ENCODE measurements at places on chromosomes 3 and 15. TPM values are rescaled to one million over a fixed set of nuclear protein-coding genes. Genes with fewer than 3 reads are reported as not detected.

DNA sequence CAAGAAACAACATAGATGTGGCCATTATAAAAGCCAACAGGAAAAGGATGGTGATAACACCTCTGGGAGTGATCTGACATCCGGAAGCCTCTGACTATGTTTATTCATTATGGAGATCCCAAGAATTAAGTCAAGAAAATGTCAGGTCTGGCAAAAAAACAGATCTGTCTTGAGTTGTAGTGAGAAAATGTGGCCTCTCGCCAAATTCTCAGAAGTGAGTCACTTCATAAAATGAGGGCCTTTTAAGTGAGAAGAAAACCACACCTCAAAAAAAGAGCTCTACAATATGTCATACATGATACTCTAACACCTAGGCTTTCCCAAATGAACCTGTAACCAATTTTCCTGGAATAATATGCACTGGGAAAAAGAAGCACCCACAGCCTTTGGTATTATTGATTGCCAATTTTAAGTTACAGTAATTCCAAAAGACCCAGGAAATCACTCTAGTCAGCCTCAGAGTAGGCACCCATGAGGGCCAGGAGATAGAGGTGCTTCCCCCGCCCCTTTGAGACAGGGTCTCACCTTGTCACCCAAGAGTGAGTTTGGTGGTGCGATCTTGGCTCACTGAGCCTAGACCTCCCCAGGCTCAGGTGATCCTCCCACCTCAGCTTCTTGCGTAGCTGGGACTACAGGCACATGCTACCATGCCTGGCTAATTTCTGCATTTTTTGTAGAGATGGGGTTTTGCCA, 38.0 kb downstream of the CCR3 start:
- no peak for DNase-seq

- DNase-seq: no peak
These were observed 374.8 kb upstream of the SLCO3A1 start for GRCh38 chr15:91478717-91479191.

DNA sequence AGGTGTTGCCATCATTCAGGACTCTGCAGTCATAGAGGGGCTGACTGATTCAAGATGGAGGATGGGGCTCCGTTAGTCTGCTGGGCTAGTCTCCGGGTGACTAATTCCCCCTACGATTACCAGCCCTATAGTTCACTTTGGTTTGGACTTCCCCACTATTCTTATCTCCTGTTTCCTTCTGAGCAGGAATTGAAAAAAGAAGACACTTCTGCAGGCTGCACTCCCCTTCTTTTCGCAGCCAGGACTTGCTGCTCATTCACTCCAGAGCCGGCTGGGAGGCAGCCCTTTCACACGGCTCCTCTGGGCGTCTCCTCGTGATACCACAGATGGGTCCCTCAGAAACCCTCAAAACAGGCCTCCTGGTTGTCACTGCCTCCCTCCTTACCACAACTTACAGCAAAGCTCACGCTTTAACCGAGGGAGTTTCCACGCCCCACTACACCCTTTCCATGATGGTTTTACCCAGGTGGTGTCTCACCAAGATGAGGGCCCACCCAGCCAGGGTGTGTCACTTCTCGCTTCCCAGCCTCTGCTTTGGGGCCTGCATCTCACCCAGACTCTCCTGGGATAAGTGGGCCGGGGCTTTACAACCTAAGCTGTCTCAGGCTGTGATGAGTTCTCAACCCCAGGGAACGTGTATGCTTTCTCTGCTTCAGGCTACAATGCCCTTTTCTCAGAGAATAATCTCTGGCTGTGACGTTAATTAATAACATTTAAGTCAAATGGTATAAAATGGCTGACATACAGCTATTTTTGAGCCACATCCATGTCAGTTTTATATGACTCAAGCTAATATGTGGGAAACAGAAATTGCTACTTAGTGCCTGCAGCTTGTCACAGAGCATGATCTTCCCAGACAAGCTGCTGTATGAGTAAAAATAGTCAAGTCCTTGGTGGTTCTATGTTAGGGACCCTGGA, 11.9 kb downstream of the CX3CR1 start:
- DNase-seq: no peak

- DNase-seq: no peak
These were observed 260.1 kb upstream of the UBE2E2 start for GRCh38 chr3:22942981-22943380.

- DNase-seq: no peak
These were observed 301.2 kb upstream of the CDIN1 start for GRCh38 chr15:36278219-36278618.

DNA sequence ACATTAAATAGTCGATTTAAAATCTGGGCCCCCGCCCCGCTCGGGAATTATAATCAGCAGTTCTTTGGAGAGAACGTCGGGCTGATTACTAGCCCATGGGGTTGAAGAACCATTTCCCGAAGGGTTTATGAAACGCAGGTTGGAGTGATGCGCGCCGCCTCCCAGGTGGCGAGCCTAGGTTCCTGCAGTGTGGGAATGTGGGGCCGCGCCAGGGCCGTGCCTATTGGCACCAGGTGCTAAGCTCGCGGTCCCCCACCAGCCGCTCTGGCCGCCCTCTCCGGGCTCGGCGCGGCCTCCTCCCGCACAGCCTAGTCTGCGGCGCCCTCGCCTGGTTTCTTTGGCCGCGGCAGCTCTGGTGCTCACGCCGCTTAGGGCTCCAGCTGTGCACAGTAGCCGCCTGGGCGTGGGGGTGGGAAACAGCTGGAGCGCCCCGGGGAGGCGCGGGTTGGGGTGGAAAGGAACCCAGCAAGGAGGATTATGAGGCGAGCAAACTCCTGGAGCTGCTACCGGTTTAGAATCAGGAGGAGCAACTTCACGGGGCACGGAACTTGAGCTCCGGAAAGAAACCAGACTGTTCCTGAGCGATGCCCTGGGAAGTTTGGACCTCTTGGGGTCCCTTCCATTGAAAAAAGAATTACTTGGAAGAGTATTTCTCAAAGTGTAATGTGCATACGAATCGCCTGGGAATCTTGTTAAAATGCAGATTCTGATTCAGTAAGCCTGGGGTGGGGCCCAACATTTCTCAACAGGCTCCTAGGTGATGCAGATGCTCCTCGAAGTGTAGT, 5.6 kb upstream of the MECOM start:
- DNase-seq: peak; percentile 84

- DNase-seq: no peak
These were observed 163.2 kb downstream of the CACNA1D start for GRCh38 chr3:53657651-53658050.

GRCh38 chr15:94909510-94909909, 678.1 kb downstream of the MCTP2 start:
- DNase-seq: no peak

- no peak for DNase-seq
These were observed 659.0 kb downstream of the NTRK3 start for GRCh38 chr15:87597346-87598052.

DNA sequence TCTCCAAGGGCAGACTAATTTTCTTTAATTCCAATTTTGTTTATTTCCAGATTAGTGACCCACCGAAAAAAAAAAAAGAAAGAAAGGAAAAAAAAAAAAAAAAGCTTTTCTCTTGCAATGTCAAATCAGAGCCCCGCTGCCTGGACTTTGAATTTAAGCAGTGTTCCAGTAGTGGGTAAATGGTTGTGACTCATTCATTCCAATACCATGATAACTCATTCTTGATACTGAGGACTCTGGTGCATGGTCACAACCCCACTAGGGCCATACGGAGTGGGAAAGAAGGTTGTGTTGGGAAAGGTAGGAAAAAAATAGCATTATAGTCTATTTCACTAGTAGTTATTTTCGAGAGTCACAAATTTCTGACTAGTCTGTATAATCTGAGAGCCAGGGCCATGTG, 59.1 kb upstream of the COL8A1 start:
- DNase-seq: peak; percentile 32

GRCh38 chr15:82093774-82094211, 48.0 kb upstream of the MEX3B start:
- peak; percentile 74 for DNase-seq

DNA sequence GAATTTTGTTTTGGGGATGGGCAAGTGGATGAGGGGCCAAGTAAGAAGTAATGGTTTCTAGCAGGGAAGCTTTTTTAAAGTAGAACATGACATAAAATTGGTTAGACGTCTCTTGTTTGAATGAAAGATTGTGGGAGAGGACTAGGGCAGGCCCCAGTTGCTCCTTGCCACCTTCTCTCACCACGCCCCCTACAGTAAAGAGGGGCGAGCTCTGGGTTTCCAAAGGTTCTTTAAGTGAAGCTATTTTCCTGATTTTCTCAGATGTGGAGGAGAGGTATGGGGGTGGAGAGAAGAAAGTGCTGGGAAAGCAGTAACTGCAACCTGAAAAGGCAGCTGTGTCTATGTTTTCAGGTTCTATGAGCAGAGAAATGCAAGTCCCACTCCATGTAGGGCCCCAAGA, 32.6 kb upstream of the SKIL start:
- no peak for DNase-seq

GRCh38 chr15:37015451-37015850, 84.9 kb downstream of the MEIS2 start:
- no peak for DNase-seq

- no peak for DNase-seq
These were observed 44.2 kb upstream of the TIPARP start for GRCh38 chr3:156630081-156630772.

- DNase-seq: no peak
These were observed 35.8 kb upstream of the SLC6A11 start for GRCh38 chr3:10780243-10780642.

DNA sequence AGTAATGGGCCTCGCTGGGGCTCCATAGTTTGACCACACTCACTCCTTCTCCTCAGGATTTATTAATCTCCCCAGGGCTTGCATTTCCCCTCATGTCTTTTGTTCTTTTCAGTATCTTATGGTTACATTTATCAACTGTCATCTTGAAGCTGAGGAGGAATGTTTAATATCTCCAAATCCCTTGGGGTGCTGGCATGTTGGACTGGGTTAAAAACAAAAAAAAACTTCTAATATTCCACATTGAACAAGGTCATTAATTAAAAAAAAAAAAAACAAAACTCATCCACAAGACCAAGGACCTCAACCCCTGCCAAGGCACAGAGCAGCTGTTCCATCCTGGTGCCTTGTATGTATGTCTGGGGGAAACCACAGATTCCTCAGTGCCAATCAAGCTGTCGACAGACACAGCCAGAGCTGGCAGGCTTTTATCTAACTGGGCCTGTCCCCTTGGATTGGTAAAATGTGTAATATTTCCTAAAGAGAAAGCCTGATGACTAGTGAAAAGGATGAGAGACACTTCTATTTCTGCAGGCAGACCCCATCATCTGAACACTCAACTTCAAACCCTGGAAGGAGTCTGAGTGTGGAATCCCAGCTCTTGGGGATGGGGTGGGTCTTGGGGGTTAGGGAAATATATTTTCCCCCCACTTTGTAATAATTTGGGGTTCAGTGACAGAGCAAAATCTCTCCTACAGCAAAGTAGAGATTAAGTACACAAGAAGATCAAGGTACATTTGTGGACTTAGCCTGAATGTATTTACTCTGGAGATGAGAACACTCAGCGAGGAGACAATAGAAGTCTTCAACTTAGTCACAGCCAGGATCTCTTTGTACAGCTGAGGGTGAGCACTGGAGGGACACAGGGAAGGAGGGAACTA, 69.1 kb downstream of the TTC23 start:
- DNase-seq: no peak

- peak; percentile 67 for DNase-seq
These were observed at the start of gene FSTL1 for GRCh38 chr3:120450600-120451271. Gene FSTL1 (minus strand): TSS chr3:120450992. CDS start chr3:120450746, 246 bp downstream.

Gene C3orf70
- 0.18 TPM for total RNA-seq

Gene LMAN1L
- not detected for total RNA-seq

Gene PLOD2
- 228 TPM for total RNA-seq

Gene ITIH3
- not detected for total RNA-seq

Gene MBNL1
- total RNA-seq: 362 TPM

Gene PRSS50
- not detected for total RNA-seq

Gene CGNL1
- total RNA-seq: 27.1 TPM

Gene TLE3
- 56.9 TPM for total RNA-seq

Gene IGF2BP2
- 130 TPM for total RNA-seq

Gene PDE8A
- 46.9 TPM for total RNA-seq
